ENCODE measurements at places on chromosomes 6 and 20. TPM values are rescaled to one million over a fixed set of nuclear protein-coding genes. Genes with fewer than 3 reads are reported as not detected.

The B3GALT4 gene
- 14.0 TPM for total RNA-seq

The TRIM15 gene
- total RNA-seq, result not detected

The CENPB gene
- total RNA-seq, result 18.2 TPM

The DEFB132 gene
- not detected for total RNA-seq

The AIF1 gene
- total RNA-seq, result 1.5 TPM

The CDC25B gene
- 72.8 TPM for total RNA-seq

DNA sequence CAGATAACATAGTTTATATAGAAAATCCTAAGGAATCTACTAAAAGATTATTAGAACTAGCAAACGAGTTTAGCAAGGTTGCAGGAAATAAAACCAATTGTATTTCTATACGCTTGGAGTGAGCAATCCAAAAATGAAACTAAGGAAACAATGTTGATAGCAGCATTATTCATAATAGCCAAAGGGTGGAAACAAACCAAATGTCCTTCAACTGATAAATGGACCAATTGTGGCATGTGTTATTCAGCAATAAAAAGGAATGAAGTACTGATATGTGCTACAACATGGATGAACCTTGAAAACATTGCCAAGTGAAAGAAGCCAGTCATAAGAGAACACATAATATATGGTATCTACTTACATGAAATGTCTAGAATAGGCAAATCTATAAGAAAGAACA lies 101.0 kb upstream of the VSTM2L start:
- H3K27ac ChIP-seq, result no peak overlapping the region
- H3K27me3 ChIP-seq, result no peaks in the 10 kb centered on the region
- no peaks in the 10 kb centered on the region for H3K4me1 ChIP-seq
- no peak overlapping the region for H3K4me3 ChIP-seq

DNA sequence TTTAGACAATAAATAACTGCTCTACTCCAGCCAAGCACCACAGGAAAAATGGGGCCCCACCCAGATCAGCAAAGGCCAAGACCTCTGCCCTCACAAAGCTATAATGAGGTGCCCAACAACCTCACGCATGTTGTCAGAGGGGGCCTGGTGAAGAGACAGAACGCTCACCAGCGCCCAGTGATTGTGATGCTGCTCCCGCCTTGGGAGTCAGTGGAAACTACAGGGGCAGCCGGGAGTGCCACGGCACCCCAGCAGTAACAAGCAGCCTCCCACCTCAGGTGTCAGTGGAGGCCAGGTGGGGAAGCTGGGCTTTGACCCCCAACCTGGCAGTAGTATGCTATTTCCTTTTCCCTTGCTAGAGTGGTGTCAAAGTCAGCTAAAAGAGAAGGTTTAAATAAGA lies 47.4 kb downstream of the TCP11 start:
- no peak for DNase-seq
- no peaks in the 10 kb centered on the region for H3K27me3 ChIP-seq
- H3K27ac ChIP-seq, result no peak overlapping the region
- H3K36me3 ChIP-seq, result no peaks in the 10 kb centered on the region
- H3K4me1 ChIP-seq, result peaks cover 10% of the 10 kb centered on the region

DNA sequence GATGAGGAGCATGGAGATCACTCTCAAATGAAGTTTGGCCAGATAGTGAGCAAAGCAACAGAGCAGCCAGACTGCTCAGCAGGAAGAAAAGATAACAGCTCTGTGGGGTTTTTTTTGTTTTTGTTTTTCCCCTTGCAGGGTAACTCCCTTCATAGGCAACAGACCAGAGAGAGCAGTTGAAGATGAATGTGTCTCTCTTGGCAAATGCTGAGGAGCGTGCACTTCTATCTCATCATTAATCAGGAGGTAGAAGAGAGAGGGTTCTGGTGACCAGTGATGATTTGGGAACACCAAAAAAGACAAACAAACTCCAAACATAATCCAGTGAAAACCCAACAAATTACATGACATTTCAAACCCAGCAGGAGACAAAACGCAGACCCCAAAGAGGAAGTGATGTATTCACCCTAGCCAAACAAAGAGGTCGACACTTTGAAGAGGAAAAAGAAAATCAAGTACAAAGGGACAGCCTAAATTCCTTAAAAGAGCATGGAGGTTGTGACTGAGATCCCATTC lies 66.2 kb upstream of the RREB1 start:
- no peaks in the 10 kb centered on the region for H3K4me1 ChIP-seq
- H3K27me3 ChIP-seq, result no peaks in the 10 kb centered on the region
- no peak for DNase-seq
- H3K27ac ChIP-seq, result no peak overlapping the region
- no peak overlapping the region for H3K4me3 ChIP-seq
- no peaks in the 10 kb centered on the region for H3K36me3 ChIP-seq

- no peak overlapping the region for H3K27ac ChIP-seq
- no peak overlapping the region for H3K4me3 ChIP-seq
- DNase-seq, result no peak
- no peaks in the 10 kb centered on the region for H3K27me3 ChIP-seq
- no peaks in the 10 kb centered on the region for H3K4me1 ChIP-seq
Measured at GRCh38 chr6:2485116-2485515, 239.7 kb upstream of the GMDS start.

DNA sequence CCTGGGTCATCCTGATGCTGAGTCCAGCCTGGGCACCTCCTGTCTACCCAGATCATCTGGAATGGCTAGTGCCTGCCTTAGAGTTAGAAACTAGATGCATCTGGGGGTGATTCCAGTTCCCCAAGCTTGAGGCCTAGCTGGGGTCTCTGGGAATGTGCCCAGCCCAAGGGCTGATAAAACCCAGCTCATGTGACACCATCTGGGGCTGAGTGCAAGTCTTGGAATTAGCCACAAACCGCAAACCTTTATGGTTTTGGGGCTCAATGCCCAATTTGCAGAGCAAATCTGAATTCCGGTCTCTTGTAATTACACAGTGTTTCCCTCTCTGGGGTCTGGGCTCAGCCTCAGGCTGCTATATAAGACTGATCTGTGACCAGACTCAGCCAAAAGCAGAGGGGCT lies at the start of gene BPIFB4:
BPIFB4 (plus strand) TSS at position 385 of the 400 bp plus-strand sequence. CDS start 1,884 bp downstream, outside the sequence.
- no peaks in the 10 kb centered on the region for H3K27me3 ChIP-seq
- no peaks in the 10 kb centered on the region for H3K4me1 ChIP-seq
- no peak within 1 kb of the TSS for H3K4me3 ChIP-seq
- no peak for DNase-seq
- H3K27ac ChIP-seq, result no peak within 1 kb of the TSS
- no peaks in the 10 kb centered on the region for H3K36me3 ChIP-seq

DNA sequence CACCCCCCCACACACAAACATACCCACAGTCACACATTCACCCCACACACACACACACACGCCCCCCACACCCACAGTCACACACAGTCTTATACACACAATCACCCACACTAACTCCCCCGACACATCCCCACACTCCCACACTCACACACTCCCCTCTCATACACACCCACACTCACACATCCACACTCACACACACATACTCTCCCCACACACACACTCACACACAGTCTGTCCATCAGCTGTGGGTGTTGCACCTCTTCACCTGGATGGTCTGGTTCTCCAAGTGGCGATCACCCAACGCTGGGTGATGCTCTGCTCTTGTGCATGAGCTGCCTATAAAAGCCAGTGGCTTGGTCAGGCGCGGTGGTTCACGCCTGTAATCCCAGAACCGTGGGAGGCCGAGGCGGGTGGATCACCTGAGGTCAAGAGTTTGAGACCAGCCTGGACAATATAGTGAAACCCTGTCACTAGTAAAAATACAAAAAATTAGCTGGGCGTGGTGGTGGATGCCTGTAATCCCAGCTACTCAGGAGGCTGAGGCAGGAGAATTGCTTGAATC lies 158.9 kb downstream of the SMOC2 start:
- no peaks in the 10 kb centered on the region for H3K27me3 ChIP-seq
- no peak for DNase-seq
- no peaks in the 10 kb centered on the region for H3K4me1 ChIP-seq
- no peak overlapping the region for H3K4me3 ChIP-seq
- H3K27ac ChIP-seq, result no peak overlapping the region

DNA sequence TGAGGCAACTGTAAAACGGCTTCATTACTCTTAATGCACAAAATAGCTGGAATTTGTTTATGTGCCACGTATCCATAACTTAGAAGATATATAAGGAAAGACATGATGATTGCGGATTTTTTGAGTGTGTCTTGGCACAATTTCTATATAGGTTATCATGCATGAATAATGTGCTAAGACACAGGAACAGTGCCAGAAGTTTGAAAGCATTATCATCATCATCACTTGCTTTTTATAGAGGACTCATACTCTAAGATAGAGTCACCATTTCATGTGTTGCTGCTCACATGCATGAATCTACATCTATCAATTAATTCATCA lies 113.4 kb downstream of the ELOVL4 start:
- H3K27me3 ChIP-seq, result no peaks in the 10 kb centered on the region
- H3K4me3 ChIP-seq, result no peak overlapping the region
- H3K4me1 ChIP-seq, result no peaks in the 10 kb centered on the region
- H3K36me3 ChIP-seq, result no peaks in the 10 kb centered on the region
- DNase-seq, result no peak

- no peaks in the 10 kb centered on the region for H3K4me1 ChIP-seq
- no peaks in the 10 kb centered on the region for H3K27me3 ChIP-seq
- no peak overlapping the region for H3K4me3 ChIP-seq
- H3K36me3 ChIP-seq, result no peaks in the 10 kb centered on the region
Measured at GRCh38 chr6:153117986-153118879, 12.8 kb downstream of the RGS17 start.

GRCh38 chr6:147869201-147869600 lies 360.7 kb downstream of the SAMD5 start:
- H3K27me3 ChIP-seq, result no peaks in the 10 kb centered on the region
- no peaks in the 10 kb centered on the region for H3K36me3 ChIP-seq
- H3K27ac ChIP-seq, result no peak overlapping the region
- no peak overlapping the region for H3K4me3 ChIP-seq
- no peak for DNase-seq

DNA sequence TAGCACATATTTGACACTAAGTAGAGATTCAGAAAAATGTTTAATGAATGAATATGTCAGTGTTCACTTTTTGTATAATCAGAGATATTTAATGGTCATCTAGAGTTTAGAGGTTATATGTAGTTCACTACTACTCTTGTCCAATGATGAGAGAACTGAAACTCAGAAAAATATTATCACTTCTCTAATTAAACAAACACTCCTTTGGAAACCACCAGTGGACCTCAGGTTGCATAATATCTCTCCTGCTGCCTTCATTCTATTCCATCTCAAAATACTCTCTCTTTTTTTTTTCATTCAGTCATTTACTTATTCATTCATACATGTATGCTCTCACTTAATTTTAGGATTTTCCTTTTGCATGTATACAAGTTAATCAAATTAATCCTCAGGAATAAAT lies 423.1 kb upstream of the RNF217 start:
- H3K4me3 ChIP-seq, result no peak overlapping the region
- H3K4me1 ChIP-seq, result no peaks in the 10 kb centered on the region
- no peaks in the 10 kb centered on the region for H3K36me3 ChIP-seq
- H3K27ac ChIP-seq, result no peak overlapping the region
- no peaks in the 10 kb centered on the region for H3K27me3 ChIP-seq
- DNase-seq, result no peak

DNA sequence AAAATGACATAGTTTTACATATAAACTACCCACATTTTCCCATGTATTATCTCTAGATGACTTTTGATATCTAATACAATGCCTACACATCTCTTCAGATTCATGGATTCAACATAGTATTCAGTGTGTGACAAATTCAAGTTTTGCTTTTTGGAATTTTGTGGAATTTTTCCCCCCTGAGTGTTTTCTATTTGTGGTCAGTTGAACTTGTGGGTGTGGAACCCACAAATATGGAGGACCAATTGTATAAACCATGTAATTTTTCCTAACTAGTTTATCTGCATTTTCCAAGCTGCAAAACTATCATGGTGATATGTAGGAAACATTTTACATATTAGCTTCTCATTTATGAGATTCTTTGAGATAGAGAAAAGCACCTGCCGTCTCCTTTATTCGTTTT lies 374.3 kb upstream of the SOX4 start:
- no peaks in the 10 kb centered on the region for H3K27me3 ChIP-seq
- no peaks in the 10 kb centered on the region for H3K36me3 ChIP-seq
- no peaks in the 10 kb centered on the region for H3K4me1 ChIP-seq
- H3K27ac ChIP-seq, result no peak overlapping the region
- no peak overlapping the region for H3K4me3 ChIP-seq
- DNase-seq, result no peak
